MCF 10A (cell line): ENCODE measurements at places on chromosomes 3 and 15. TPM values are rescaled to one million over a fixed set of nuclear protein-coding genes. Genes with fewer than 3 reads are reported as not detected.

DNA sequence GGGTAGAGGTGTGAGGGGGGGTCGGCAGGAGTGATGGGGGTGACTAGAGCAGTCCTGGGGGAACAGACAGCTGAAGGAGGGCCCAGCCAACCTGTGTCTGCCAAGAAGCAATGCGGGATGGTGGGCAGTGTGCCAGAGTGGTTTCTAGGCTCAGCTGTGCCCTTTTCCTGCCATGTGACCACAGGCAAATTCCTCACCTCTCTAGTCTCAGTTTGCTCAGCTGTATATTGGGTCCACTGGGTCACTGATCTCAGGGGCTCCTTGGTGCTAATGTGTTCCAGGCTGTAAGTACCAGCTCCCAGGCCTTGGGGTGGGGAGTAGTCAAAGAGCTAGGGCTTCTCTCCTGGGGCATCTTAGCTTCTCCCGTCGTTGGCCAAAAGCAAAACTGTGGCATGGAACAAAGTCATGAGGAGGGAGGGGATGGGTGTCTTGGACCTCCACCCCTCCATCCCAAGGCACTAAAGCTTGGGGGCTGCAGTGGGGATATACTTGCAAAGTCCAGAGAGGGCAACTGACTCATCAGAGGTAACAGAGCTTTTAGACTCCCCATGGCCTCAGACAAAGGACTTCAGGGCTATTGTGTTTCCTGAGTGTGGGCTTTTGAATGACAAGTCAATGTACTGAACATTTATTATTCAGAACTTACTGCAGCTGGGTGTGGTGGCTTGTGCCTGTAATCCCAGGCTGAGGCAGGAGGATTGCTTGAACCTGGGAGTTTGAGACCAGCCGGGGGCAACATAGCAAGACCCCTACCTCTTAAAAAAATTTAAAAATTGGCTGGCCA, 20.9 kb downstream of the SMAD6 start:
- DNase-seq: no peak
- H3K27me3 ChIP-seq: no peaks in the 10 kb centered on the region
- H3K4me1 ChIP-seq: peaks cover 14% of the 10 kb centered on the region
- no peak overlapping the region for H3K4me3 ChIP-seq

DNA sequence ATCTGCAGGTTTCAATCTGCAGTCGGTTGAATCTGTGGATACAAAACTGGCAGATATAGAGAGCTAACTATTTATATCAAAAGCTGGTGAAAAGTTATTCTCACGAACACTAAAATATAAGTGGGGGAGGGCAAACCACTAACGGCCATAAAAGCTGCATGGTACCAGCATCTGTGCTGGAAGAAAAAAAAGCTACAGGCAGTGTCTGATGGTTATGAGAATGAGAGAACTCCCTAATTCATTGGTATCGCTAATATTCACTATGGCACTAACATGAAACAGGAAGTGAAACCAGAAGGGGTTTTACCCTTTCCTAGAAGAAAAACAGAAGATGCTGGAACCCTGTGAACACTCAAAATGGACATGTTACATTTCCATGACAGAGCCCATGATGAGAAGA, 15.9 kb downstream of the CEP70 start:
- H3K4me3 ChIP-seq: no peak overlapping the region
- no peak for DNase-seq
- peaks cover 9% of the 10 kb centered on the region for H3K36me3 ChIP-seq
- H3K27ac ChIP-seq: no peak overlapping the region
- peaks cover under 1% of the 10 kb centered on the region for H3K4me1 ChIP-seq
- no peaks in the 10 kb centered on the region for H3K27me3 ChIP-seq

GRCh38 chr3:5565026-5565425, 377.5 kb downstream of the EDEM1 start:
- no peaks in the 10 kb centered on the region for H3K36me3 ChIP-seq
- H3K4me3 ChIP-seq: no peak overlapping the region
- no peaks in the 10 kb centered on the region for H3K4me1 ChIP-seq
- H3K27ac ChIP-seq: no peak overlapping the region
- DNase-seq: no peak

TRH gene
- total RNA-seq: not detected in 2 replicates

GRCh38 chr3:69252631-69253030, 130.2 kb upstream of the LMOD3 start:
- no peak overlapping the region for H3K4me3 ChIP-seq
- DNase-seq: no peak
- no peaks in the 10 kb centered on the region for H3K27me3 ChIP-seq
- H3K36me3 ChIP-seq: peaks cover 10% of the 10 kb centered on the region
- no peaks in the 10 kb centered on the region for H3K4me1 ChIP-seq

- no peak overlapping the region for H3K27ac ChIP-seq
- H3K27me3 ChIP-seq: peaks cover 1% of the 10 kb centered on the region
- H3K36me3 ChIP-seq: no peaks in the 10 kb centered on the region
- H3K4me3 ChIP-seq: no peak overlapping the region
- H3K4me1 ChIP-seq: no peaks in the 10 kb centered on the region
- no peak for DNase-seq
Observed at GRCh38 chr15:68700455-68701123, 120.1 kb downstream of the ANP32A start.

DNA sequence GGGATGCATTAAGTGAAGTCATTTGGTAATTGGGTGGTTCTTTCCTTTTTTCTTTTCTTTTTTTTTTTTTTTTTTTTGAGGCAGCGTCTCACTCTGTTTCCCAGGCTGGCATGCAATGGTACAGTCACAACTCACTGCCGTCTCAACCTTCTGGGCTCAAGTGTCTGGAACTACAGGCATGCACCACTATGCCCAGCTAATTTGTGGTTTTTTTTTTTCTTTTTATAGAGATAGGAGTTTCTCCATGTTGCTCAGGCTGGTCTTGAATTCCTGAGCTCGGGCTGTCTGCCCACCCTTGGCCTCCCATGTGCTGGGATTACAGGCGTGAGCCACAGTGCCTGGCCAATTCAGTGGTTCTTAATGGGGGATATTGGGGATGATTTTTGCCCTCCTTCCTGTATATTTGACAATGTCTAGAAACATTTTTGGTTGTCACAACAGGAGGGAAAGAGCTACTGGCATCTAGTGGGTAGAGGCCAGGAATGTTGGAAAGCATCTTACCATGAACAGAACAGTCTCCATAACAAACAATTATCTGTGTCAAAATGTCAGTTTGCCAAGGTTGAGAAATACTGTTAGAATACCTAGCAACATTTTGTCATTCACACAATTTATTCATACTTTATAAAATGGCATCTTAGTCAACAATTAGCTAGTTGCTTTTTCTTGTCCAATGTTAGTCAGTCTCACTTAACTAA, 79.4 kb upstream of the CNTN3 start:
- no peak overlapping the region for H3K27ac ChIP-seq
- H3K36me3 ChIP-seq: no peaks in the 10 kb centered on the region
- no peaks in the 10 kb centered on the region for H3K27me3 ChIP-seq
- H3K4me1 ChIP-seq: no peaks in the 10 kb centered on the region

GRCh38 chr3:32852146-32852545, 34.3 kb downstream of the TRIM71 start:
- H3K4me1 ChIP-seq: peaks cover 10% of the 10 kb centered on the region
- no peak for DNase-seq
- no peaks in the 10 kb centered on the region for H3K27me3 ChIP-seq
- no peak overlapping the region for H3K4me3 ChIP-seq

GRAMD1C gene
- 0.64 and 0.79 TPM in 2 replicates for total RNA-seq

DNA sequence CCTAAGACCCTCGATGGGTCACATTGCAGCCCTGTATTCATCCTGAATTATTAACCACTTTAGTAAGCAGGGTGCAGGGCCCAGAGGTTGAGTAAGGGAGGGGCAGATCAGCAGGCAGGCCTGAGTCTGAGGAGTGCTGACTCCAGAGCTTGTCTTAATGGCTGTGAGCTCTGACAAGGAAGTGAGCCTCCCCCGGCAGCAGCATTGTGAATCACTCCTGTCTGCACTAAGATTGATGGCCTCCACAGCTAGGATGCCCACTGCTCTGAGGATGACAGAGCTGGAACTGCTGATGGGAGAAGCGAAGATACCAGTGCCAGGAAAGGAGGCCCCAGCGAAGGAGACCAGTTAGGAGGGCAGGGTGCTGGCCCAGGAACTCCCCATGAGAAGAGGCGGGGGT, 46.5 kb upstream of the CCDC174 start:
- no peak overlapping the region for H3K27ac ChIP-seq
- H3K36me3 ChIP-seq: no peaks in the 10 kb centered on the region
- no peak for DNase-seq
- no peaks in the 10 kb centered on the region for H3K4me1 ChIP-seq
- H3K4me3 ChIP-seq: no peak overlapping the region

ASB14 gene
- total RNA-seq: not detected in 2 replicates

PCLAF gene
- 8.6 and 22.2 TPM in 2 replicates for total RNA-seq

- H3K4me1 ChIP-seq: no peaks in the 10 kb centered on the region
- no peak for DNase-seq
- H3K36me3 ChIP-seq: no peaks in the 10 kb centered on the region
- no peak overlapping the region for H3K4me3 ChIP-seq
- no peak overlapping the region for H3K27ac ChIP-seq
Observed at GRCh38 chr15:99090011-99090699, 14.7 kb upstream of the SYNM start.

GRCh38 chr3:195794708-195795107, 17.0 kb downstream of the MUC4 start:
- peaks cover 5% of the 10 kb centered on the region for H3K4me1 ChIP-seq
- peaks cover 41% of the 10 kb centered on the region for H3K27me3 ChIP-seq
- no peak for DNase-seq
- no peak overlapping the region for H3K4me3 ChIP-seq
- H3K36me3 ChIP-seq: peaks cover 6% of the 10 kb centered on the region

DNA sequence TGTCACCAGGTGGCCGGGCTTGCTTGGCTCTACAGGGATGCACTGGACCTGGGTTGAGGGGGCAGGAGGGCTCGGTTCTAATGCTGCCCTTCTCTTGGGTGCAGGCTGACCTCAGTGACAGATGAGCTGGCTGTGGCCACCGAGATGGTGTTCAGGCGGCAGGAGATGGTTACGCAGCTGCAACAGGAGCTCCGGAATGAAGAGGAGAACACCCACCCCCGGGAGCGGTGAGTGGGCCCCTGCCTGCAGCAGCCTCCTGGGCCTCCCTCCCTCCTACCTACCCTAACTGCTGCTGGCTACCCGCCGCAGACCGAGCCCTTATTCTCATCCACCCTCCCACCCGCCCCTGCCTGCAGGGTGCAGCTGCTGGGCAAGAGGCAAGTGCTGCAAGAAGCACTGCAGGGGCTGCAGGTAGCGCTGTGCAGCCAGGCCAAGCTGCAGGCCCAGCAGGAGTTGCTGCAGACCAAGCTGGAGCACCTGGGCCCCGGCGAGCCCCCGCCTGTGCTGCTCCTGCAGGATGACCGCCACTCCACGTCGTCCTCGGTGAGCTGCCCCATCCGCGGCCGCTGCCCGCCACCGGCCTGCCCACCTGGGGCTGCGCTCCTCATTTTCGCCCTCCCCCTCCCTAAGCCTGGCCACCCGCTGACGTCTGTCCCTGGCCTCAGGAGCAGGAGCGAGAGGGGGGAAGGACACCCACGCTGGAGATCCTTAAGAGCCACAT, 5.6 kb downstream of the FES start:
- H3K36me3 ChIP-seq: no peaks in the 10 kb centered on the region
- no peaks in the 10 kb centered on the region for H3K4me1 ChIP-seq
- no peaks in the 10 kb centered on the region for H3K27me3 ChIP-seq
- H3K4me3 ChIP-seq: no peak overlapping the region
- no peak for DNase-seq
- H3K27ac ChIP-seq: no peak overlapping the region

- no peak for DNase-seq
- no peak overlapping the region for H3K27ac ChIP-seq
- H3K4me3 ChIP-seq: no peak overlapping the region
- H3K4me1 ChIP-seq: peaks cover 6% of the 10 kb centered on the region
Observed at GRCh38 chr15:55549305-55549704, 38.8 kb downstream of the PYGO1 start.

CCDC39 gene
- not detected in 2 replicates for total RNA-seq

DNA sequence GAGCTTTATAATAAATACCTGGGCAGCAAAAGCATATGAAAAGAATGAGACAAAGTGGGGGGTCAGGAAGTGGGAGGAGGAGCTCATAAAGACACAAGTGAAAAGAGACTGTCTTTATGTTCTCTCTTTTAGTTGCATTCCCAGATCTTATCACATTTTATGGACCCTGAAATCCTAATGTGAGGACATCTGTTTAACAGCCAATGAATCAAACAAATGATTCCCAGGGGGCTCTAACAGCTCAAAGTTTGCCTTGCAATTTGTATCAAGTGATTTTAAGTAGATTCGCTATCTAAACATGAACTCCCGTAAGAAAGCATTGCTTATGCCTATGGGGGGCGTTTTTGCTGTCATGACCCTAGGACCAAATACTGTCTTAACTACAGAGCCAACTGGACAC, 332.3 kb upstream of the CNTN4 start:
- peaks cover 1% of the 10 kb centered on the region for H3K4me1 ChIP-seq
- no peak overlapping the region for H3K4me3 ChIP-seq
- H3K27me3 ChIP-seq: no peaks in the 10 kb centered on the region
- no peaks in the 10 kb centered on the region for H3K36me3 ChIP-seq

GRCh38 chr3:47612178-47612577, 33.5 kb upstream of the CSPG5 start:
- H3K4me1 ChIP-seq: peaks cover 8% of the 10 kb centered on the region
- H3K27ac ChIP-seq: peak overlapping the region; percentile 21
- peaks cover 39% of the 10 kb centered on the region for H3K36me3 ChIP-seq
- DNase-seq: no peak
- H3K27me3 ChIP-seq: no peaks in the 10 kb centered on the region
- no peak overlapping the region for H3K4me3 ChIP-seq

GRCh38 chr15:37824717-37825382, 109.6 kb upstream of the TMCO5A start:
- no peaks in the 10 kb centered on the region for H3K36me3 ChIP-seq
- H3K27me3 ChIP-seq: peaks cover 27% of the 10 kb centered on the region
- peaks cover 7% of the 10 kb centered on the region for H3K4me1 ChIP-seq
- H3K4me3 ChIP-seq: no peak overlapping the region

GRCh38 chr15:91670108-91670507, 183.4 kb upstream of the SLCO3A1 start:
- H3K27me3 ChIP-seq: peaks cover 15% of the 10 kb centered on the region
- H3K4me3 ChIP-seq: no peak overlapping the region
- no peak overlapping the region for H3K27ac ChIP-seq
- no peak for DNase-seq
- no peaks in the 10 kb centered on the region for H3K4me1 ChIP-seq

APOD gene
- total RNA-seq: 0.83 and 1.9 TPM in 2 replicates

GRCh38 chr3:8996681-8997121, 33.4 kb upstream of the RAD18 start:
- no peaks in the 10 kb centered on the region for H3K27me3 ChIP-seq
- DNase-seq: no peak
- no peak overlapping the region for H3K27ac ChIP-seq
- H3K4me3 ChIP-seq: no peak overlapping the region
- H3K4me1 ChIP-seq: no peaks in the 10 kb centered on the region
- peaks cover 9% of the 10 kb centered on the region for H3K36me3 ChIP-seq
